ENCODE measurements at places on chromosomes 3 and 15.
A peak's percentile ranks its signal among the peaks of the same experiment; 100 is the strongest.

DNA sequence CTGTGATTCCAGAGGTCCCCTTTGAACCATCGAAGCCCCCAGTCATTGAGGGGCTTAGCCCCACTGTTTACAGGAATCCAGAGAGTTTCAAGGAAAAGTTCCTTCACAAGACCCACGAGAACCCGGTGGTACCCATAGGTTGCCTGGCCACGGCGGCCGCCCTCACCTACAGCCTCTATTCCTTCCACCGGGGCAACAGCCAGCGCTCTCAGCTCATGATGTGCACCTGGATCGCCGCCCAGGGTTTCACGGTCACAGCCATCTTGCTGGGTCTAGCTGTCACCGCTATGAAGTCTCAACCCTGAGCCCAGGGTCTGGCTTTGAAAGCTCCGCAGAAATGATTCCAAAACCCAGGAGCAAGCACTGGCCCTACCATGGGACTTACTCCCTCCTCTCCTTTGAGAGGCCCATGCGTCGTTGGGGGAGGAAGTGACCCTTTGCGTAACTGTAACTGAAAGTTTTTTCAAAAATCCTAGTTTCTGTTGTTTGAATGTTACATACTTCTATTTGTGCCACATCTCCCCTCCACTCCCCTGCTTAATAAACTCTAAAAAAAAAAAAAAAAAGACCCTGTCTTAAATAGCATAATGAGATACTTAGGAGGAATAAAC, 85.1 kb upstream of the CSPG5 start:
- no peak for DNase-seq

- no peak for DNase-seq
These were observed 61.2 kb upstream of the TNFAIP8L3 start for GRCh38 chr15:51155891-51156290.

GRCh38 chr3:141192345-141192744, 39.3 kb upstream of the PXYLP1 start:
- DNase-seq: peak; percentile 97

GRCh38 chr3:111769110-111769991, 89.7 kb upstream of the PHLDB2 start:
- DNase-seq: no peak

DNA sequence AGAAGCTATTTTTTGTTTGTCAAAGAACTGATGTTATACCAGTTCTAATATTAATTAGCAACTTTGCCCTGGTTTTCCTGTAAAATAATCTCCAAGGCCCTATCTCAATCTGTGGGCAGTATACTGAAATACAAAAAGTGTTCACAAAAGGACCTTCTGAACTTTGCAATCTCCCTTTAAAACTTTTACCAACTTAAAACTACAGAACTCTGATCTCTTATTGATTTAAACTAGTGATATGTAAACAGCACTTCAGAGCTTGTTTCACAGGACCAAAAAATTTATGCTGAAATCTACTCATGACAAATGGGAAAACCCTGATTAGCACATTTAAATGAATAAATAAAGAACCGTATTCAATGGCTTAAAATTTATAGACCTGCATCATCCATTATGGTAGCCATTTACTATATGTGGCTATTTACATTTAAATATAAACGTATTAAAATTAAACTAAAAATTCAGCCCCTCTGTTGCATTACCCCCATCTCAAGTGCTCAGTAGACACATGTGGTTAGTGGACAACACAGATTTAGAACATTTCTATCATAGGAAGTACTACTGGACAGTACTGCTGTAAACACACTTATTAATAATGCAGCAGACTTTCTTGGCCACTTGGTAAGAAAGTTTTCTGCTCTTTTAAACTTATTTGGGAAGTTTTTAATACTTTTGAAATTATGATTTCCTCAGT, 12.0 kb downstream of the AGTR1 start:
- no peak for DNase-seq

DNA sequence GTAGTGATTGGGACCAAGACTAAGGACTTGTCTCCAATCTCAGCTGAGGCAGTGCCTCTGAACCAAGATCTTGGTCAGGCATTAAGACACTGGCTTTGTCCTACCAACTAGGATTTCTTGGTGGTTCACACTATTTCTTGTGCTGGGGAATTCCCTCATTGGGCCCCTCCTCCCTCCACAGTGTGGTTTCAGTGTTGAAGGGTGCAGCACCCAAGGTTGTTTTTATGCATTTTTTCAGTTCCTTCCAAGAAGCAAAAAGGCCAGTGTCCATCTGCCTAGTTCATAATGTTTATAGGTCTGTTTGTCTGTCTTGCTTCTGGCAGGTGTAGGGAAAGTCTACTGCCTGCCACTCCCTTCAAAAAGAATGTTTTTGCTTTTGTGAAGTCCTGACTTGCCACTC, 10.6 kb upstream of the ITPKA start:
- no peak for DNase-seq

DNA sequence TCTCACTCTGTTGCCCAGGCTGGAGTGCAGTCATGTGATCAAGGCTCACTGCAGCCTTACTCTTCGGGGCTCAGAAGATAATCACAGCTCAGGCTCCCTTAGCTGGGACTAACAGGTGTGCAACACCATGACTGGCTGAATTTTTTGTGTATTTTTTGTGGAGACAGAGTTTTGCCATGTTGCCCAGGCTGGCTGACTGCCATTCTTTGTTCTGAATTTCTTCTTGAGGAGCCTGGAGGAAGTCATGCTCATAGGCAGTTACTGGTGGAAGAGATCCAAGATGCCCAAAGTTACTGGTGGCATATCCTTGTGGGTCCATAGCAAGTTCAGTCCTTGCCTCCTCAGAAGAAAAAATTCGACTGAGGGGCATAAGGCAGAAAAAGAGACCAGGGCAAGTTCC, 16.6 kb upstream of the UBP1 start:
- no peak for DNase-seq

- DNase-seq: no peak
These were observed 31.9 kb downstream of the PARP16 start for GRCh38 chr15:65254758-65255157.

GRCh38 chr3:166080096-166080495, 242.9 kb upstream of the BCHE start:
- no peak for DNase-seq

- DNase-seq: peak; percentile 76
These were observed 18.6 kb downstream of the PDIA5 start for GRCh38 chr3:123085293-123085931.

DNA sequence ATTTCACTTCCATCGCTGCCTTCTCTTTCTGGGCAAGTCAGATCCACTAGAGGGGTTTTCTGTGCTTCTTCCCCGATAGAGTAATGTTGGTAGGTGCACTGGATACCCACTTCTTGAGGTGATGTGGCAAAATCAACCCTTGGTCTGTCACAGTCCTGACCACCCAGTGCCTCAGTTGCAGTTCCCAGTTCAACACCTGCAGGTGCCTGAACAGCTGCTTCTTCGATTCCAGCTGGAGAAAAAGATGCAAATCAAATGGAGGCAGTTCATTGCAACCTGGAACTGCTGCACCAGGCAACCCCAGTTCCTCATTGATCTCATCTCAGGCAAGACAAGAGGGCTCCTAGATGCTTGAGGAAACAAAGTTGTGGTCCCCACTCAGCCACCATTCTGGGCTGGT, 186.6 kb downstream of the UBE2E2 start:
- no peak for DNase-seq

GRCh38 chr15:36883713-36884517, 216.4 kb downstream of the MEIS2 start:
- peak; percentile 75 for DNase-seq

DNA sequence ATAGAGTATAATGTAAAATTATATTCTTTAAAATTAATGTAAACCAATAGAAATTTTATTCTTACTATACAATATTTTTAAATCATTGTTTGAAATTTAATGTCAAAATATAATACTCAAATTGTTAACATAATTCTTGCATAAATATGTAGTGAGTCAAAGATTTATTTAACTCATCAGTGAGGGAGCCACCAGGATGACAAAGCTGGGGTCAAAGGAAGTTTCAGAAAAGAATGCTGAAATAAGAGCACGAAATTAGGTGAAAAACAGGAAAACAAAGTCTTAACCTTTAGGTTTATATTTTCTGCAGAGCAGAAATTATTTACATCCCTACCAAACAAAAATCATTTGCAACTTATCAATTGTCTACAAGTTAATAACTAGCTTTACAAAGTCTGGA, 74.1 kb downstream of the DIPK2A start:
- no peak for DNase-seq

DNA sequence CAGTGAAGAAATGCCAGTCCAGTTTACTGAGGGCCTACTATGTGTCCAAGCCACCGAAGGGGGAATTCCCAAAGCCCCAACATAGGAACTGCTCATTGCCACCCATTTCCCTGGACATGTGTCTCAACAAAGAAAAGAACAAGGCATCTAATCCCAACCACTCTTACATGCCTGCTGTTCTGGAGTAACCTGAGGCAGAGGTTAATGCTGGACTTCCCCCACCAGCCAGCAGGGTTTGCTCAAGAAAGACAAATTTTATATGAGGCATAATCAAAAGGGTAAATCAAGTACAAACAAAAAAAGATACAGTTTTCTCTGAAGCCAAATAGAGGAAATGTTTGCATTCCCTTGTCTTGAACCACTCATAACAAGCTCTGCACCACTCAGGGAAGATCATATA, 4.1 kb downstream of the ADCY5 start:
- no peak for DNase-seq

GRCh38 chr3:81349816-81350340, 411.6 kb downstream of the GBE1 start:
- DNase-seq: no peak

GRCh38 chr3:40009991-40010390, 200.6 kb downstream of the MYRIP start:
- no peak for DNase-seq

- no peak for DNase-seq
These were observed 209.3 kb upstream of the FEZF2 start for GRCh38 chr3:62582495-62583172.

DNA sequence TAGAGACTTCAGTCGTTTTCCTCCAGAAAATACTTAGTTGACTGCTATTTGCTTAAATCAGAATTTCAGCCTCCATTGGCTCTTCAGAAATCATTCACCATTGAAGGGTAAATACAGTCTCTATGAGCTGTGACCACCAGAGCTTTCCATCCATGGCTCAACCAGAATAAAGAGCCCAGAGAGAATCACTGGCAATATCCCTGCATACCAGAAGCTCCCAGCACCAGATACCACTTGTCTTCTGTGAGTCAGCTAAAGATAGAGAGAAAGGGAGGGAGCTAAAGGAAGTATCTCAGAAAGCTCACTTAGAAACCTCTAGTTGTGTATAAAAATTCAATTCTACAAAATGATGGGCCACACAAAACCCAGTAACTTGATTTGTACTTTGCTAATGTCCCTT, 115.2 kb upstream of the TMCO5A start:
- DNase-seq: no peak

- peak; percentile 77 for DNase-seq
These were observed 588 bp downstream of the MAPK6 start for GRCh38 chr15:52019394-52020220.

DNA sequence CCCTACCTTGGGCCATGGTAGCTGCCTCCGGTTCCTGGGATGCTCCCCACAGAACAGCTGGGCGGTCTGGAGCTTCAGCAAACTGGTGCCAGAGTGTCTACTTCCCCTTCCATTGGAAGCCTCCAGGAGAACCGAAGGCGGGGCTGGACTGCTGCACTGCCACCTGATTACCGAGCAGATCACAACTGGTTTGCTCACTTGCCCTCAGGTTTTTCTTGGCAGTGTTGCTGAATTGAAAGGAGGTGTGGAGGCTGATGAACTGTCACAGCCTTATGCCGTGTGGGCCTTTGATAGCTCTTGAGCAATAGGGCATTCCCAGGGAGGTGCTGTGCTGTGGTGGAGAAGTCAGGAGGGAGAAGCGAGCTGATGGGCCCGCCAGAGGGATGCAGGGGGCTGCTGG, at the start of gene TGM5:
Gene TGM5, minus strand, starts transcription at position 95 of the 400 bp plus-strand sequence. Its CDS starts 79 bp downstream, at position 16.
- DNase-seq: peak; percentile 65

DNA sequence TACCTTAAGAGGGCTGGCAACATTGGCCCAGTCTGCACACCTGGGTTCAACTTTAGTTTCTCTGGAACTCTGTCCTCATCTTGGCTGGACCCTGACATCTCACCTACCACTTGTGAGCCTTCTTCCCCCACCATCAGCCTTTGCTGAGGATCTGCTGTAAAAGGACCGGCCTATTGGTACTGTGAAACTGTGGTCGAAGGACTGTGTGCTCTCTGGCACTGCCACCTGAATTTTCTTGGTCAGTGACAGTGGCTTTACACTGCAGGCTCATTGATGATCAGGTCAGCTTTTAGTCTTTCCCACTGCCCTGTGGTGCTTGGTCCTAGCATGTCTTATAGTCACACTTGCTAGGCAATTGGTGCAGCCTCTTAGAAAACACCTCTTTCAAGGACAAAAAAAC, 86.9 kb downstream of the PEX5L start:
- no peak for DNase-seq

DNA sequence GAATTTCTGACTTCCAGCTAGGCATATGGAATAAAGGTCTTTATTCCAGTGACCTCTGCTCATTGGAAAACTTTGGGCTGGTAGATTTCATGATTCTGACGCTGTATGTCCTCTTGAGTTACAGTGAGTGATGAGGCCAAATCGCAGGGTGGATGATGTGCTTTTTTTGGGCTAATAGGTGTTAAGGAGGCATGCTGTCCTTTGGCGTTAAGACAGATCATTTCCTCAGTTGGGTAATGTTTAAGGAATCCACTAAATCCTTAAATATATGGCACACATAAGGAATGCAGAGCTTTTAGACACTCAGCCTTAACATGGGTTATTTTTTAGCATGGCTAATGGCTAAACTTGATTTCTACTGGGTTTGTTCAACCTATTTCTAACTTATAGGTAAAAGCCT, 87.9 kb downstream of the LPP start:
- DNase-seq: no peak

DNA sequence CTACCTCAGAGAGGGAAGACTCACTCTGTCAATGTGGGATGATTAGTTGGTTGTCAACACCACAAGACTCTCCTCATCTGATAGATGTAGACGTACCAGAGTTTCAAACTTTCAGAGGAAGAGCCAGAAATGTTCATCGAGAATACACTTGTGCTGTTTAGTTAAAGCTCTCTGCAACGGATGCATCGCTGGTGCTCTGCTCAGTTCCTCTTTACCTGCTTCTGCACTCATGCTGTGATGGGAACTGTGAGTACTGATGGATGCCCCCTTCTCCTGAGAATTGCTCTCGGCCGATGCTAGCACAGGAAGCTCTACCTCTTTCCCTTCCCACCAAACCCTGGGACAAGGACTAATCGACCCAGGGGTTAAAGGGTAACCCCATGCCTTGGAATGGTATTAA, 51.8 kb upstream of the CCDC54 start:
- DNase-seq: no peak

GRCh38 chr15:55267401-55268175, 22.0 kb downstream of the RAB27A start:
- DNase-seq: peak; percentile 64

GRCh38 chr15:67105065-67105951, 39.9 kb downstream of the SMAD3 start:
- no peak for DNase-seq

- no peak for DNase-seq
These were observed 9.7 kb upstream of the CXCR6 start for GRCh38 chr3:45933591-45933990.

Data from KBM-7 (cell line).